Hippocampal formation (tissue), 2 donors: ENCODE measurements at places on chromosomes 4 and X.

GRCh38 chrX:13885591-13885990, 68.7 kb upstream of the GPM6B start:
- no peak for DNase-seq

GRCh38 chr4:139603576-139604410, 47.8 kb upstream of the SETD7 start:
- DNase-seq = peak; percentile 57

GRCh38 chr4:148850257-148850995, 408.2 kb upstream of the NR3C2 start:
- DNase-seq = no peak

DNA sequence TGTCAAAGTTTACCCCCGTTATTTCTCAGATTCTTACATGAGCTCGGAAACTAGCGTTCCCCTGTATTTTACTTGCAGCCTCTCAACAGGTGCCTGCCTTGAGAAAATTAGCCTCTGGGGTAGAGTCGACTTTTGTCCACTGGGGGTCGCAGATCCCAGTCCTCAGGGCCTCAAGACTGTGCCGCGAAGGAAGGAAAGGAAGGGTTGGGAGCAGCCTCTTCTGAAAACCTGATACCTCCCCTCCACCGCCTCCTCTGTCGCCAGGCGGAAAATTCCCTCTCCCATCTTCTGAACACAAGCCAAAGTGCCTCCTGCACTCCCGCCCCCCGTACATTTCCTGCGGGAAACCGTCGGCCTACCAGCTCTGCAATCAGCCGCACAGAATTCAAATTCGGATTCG, 44.4 kb upstream of the TMSB15B start:
- peak; percentile 12 for DNase-seq

GRCh38 chr4:52954560-52955170, 92.5 kb downstream of the RASL11B start:
- DNase-seq = no peak

- no peak for DNase-seq
Measured at GRCh38 chrX:132657876-132658275, 169.0 kb upstream of the MBNL3 start.

- no peak for DNase-seq
Measured at GRCh38 chrX:130418740-130419139, 17.0 kb downstream of the RBMX2 start.

DNA sequence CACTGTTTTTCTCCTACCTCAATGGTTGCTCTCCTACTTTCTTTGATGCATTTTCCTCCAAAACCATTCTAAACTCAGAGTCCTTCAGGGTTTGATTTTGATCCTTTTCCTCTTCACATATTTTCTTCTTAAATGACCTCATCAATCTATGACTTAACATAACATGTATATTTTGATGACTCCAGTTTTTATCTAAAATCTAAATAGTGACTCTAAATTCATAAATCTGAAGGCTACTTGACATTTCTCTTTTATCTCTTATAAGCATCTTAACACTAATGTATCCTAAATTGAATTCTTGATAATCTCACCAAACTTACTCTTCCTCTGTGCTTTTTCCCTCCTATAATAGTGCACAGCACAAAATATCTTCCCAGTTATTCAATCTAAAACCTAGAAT, 4.7 kb upstream of the ARHGEF38 start:
- no peak for DNase-seq

DNA sequence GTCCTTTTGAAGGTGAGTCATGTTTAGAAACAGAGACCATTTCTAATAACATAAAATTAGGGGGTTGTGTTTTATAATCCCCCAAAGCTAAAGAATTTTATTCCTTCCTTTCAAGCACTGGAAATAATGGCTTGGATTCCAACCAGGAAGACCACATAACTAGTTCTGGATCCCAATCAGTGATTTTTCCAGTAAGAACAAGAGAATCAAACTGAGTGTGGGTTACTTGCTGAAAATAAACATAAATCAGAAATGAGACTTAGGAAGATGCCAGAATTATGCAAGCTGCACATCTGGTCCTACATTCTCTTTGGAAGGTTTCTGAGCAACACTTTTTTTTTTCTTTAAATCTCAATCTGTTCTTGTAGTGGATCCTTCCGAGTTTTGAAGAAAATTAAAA, 76.3 kb downstream of the SOWAHB start:
- no peak for DNase-seq

- DNase-seq = no peak
Measured at GRCh38 chr4:5237086-5237660, 185.9 kb downstream of the STK32B start.

- DNase-seq = no peak
Measured at GRCh38 chr4:150585611-150586010, 3.7 kb downstream of the MAB21L2 start.

GRCh38 chrX:136747003-136747986, 33.4 kb downstream of the ARHGEF6 start:
- no peak for DNase-seq
